ENCODE measurements at places on chromosomes 7 and 10.

DNA sequence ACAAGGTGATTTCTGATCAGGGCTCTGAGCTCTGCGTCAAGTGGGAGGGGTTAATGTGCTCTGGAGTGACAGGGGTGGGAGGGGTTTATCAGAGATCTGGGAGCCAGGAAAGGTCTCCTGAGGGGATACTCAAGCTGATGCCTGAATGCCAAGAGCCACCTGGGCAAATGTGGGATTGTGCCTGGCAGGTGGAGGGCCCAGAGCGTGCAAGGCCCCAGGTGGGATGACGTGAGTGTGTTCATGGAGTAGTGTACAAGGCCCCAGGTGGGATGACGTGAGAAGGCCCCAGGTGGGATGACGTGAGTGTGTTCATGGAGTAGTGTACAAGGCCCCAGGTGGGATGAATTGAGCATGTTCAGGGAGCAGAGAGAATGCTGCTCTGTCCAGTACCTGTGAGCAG is 610.3 kb downstream of the PTPRN2 start:
- no peak for DNase-seq

GRCh38 chr7:155794196-155794595 is 18.1 kb downstream of the SHH start:
- no peak for DNase-seq

DNA sequence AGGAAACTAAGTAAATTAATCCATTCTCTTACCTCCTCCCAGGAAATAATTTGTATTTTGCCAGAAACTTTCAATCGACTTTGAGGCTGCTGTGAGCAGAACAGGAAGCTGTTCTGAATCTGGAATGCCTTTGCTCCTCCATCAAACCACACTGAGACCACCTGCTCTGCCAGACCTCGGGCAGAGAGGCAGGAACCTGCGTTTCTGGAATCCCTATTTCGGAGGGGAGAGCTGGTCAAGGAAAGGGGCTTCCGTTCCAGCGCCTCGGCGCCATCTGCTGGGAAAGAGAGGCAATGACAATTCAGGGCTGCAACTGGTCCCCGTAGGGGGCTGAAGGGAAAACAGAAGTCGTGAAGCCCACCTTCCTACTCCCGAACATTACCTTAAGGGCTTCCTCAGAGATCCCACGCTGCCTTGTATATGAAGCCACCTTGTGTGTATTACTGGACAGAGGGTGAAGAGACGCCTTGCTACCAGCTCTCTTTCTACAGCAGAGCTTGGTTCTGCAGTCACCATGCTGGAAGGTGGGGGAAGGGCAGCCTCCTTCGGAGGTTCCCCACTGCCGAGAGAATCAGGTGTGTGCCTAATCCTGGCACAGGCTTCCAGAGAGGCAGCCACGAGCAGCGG is 31.2 kb downstream of the ZNF467 start:
- peak; percentile 32 for DNase-seq

- no peak for DNase-seq
Measured at GRCh38 chr10:102393411-102394078, 2.0 kb upstream of the NFKB2 start.

DNA sequence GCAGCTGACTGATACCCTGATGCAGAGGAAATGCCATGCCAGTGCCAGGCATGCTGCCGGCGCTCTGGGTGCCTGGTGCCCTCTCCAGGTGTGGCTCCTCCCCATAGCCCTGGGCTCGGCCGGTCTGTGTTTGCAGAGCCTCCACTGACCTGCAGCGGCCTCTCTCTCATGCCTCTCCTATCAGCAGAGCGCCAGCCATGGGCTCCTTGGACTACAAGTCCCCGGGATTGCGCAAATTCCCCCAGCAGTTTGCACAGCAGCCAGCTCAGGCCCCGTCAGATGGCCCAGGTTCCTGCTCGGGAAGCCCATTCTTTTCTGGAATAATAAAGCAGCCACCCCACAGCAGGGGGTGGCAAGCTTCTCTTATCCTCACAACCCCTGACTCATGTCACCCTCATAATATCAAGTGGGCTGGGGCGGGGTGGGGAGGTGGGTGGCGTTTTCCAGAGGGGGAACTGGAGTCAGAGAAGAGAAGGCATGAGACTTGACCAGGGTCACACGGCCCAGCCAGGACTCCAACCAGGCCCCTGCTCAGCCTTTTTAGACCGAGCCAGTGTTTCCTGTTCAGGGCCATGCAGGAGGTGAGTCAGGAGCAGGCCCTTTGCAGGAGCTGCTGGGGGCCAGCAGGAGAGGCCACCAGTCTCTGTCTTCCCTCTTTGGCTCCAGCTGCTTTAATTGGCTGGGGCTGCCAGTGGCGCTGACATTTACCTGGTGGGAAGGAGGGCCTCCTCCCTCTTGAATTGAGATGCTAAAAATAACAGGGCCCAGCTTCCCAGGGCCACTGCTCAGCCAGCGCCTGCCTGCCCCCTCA is 58.6 kb downstream of the ZMIZ1 start:
- peak; percentile 36 for DNase-seq

GRCh38 chr10:17041626-17042520 is 87.7 kb downstream of the CUBN start:
- no peak for DNase-seq

DNA sequence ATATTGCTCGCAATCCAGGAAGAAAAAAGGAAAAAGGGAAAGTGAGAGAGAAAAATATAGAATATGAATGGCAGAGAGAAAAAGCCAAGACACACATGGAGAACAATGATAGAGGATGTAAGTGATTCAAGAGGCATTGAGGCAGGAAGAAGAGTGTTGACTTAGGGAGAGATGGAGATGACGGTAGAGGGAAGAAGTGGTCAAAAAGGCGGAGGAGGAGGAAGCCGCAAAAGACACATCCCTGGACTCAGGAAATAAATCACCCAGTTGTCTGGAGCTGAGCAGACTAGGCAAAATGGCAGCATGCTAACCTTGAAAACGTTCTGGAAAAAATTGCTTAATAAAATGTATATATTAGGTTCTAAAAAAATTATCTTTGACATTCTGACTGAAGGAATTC is 17.7 kb upstream of the GPR37 start:
- DNase-seq, result no peak

DNA sequence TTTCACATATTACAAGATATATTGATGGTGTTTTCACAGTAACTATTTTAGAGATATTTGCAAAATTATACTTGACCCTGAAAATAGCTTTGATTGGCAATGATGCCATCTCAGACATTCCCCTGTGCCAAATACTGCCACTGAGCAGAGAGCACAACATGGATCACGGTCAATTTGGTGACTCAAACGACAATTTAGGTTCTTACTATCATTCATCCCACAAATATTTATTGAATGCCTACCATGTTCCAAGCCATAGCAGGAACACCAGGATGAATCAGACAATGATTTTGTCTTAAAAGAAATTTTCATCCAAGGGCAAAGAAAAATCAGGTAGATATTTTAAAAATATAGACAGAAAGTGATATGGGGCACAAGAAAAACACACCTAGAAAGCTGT is 153.2 kb upstream of the ADO start:
- no peak for DNase-seq

GRCh38 chr7:104857458-104858425 is 156.3 kb upstream of the KMT2E start:
- DNase-seq, result no peak

DNA sequence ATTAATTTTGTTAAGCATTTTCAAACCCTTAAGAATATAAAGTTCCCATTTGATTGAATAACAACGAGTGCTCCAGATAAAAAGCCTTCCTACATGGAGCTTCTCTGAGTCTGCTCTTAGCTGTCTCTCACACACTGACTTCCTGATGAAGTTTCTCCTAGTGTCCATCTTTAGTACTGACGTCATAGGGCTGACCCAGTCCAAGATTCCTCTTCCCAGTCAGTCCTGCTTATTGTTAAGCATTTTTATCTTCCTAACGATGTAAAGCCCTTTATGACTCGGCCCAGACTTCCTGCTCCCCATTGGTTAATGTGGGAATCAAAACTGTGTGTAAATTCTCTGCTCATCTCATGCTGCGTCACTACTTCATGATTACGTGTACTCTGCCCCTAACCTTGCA is 398.8 kb downstream of the TFEC start:
- DNase-seq, result no peak

- no peak for DNase-seq
Measured at GRCh38 chr10:101444058-101444898, 90.3 kb downstream of the BTRC start.

DNA sequence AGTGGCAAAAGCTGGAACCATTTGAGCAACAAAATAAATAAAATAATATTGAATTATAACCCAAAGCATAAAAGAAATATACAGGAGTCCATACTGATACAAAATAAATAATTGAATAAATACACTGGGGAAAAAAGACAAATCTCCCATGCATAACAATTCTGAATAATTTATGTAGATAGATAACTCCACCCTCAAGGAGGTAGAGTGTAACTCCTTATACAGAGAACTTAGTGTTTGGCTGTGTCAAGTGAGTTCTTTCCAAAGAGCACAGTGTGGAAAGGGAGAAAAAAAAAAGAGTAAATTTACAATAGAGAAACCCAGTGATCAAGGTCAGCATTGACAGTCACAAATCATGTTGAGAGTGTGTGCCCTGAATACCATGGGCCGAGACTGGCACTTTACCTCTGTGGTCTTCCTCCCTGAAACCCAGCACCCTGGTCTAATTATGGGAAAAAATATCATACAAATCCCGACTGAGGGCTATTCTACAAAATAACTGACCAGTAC is 5.5 kb downstream of the PIK3AP1 start:
- no peak for DNase-seq

DNA sequence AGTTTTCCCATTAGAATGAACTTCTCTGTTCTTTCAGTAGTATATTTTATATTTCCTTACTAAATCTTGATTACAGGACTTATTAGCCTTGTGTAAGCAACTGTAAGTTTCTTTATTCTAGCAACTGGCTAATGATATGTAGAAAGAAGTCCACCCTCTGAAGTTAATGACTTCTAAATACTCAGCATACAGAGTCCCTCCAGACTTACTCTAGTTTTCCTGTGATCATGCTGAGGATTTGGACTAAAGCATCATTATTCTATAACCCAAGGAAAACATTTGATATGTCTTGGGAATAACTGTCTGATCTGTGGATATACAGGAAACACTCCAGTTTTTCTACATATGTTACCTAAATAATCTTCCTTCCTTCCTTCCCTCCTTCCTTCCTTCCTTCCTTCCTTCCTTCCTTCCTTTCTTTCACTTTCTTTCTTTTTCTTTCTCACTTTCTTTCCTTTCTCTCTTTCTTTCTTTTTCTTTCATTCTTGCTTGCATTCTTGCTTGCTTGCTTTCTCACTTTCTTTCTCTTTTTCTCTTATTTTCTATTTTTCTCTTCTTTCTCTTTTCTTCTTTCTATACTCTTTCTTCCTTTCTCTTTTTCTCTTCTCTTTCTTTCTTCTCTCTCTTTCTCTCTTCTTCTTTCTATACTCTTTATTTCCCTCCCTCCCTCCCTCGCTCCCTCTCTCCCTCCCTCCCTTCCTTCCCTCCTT is 297.6 kb upstream of the MTPN start:
- no peak for DNase-seq

DNA sequence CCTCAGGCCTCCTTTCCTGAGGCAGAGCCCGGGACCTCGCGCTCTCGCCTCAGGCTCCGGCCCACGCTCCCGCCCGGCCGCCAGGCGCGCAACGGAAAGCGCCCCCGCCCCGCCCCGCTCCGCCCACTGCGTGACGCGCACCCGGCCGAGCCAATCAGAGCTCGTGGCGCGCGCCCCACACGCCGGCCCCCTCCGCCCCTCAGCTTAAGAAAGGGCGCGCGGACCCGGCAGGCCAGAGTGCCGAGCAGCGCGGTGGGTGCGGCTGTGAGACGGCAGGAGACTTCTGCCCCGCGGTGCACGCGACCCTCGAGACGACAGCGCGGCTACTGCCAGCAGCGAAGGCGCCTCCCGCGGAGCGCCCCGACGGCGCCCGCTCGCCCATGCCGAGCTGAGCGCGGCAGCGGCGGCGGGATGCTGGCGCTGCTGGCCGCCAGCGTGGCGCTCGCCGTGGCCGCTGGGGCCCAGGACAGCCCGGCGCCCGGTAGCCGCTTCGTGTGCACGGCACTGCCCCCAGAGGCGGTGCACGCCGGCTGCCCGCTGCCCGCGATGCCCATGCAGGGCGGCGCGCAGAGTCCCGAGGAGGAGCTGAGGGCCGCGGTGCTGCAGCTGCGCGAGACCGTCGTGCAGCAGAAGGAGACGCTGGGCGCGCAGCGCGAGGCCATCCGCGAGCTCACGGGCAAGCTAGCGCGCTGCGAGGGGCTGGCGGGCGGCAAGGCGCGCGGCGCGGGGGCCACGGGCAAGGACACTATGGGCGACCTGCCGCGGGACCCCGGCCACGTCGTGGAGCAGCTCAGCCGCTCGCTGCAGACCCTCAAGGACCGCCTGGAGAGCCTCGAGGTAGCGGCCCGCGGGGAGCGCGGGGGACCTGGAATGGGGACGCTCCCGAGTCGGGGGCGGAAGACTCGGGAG is at the start of gene NPTX2:
NPTX2 (plus strand) TSS at position 235 of the 909 bp plus-strand sequence; CDS start at position 412, 177 bp downstream.
- no peak for DNase-seq

GRCh38 chr10:2284071-2284470 is 546.7 kb upstream of the ADARB2 start:
- no peak for DNase-seq

- no peak for DNase-seq
Measured at GRCh38 chr10:104032144-104032775, 53.4 kb downstream of the COL17A1 start.

GRCh38 chr7:80095545-80095944 is 39.1 kb upstream of the GNAI1 start:
- no peak for DNase-seq

- DNase-seq, result no peak
Measured at GRCh38 chr7:116258734-116259133, 48.4 kb downstream of the TES start.

DNA sequence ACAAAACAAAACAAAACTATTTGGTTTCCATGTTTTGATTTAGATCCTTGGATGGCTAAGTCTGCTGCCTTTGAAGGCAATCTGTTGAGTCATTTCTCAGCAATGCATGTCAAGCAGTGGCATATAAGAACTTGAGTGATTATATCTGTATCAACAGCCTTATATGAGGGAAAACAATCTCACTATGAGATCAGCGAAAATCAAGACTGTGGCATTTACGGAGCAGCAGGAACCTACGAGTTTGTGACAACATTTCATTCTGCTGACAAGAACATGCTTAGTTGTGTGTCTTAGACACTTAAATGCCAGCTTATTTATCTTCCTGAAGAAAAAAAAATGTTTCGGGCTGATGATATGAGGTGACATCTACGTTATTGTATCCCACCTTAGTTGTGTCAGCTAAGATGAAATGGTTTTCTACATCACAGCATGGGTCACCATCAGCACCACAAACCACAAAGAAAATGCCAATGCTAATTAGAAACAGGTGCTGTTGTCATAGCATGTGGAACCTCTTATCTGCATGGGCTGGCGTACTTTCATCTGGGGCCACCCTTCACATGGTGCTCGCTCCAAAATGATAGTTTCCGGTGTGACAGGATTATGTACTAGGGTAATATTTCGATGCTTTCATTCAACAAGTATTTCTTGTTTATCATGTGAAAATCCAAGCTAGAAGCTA is 1085.5 kb downstream of the SORCS1 start:
- no peak for DNase-seq

GRCh38 chr10:58830697-58831096 is 318.0 kb downstream of the BICC1 start:
- no peak for DNase-seq

- no peak for DNase-seq
Measured at GRCh38 chr10:63711361-63711760, 190.2 kb downstream of the REEP3 start.

- DNase-seq, result no peak
Measured at GRCh38 chr10:29451946-29452345, 163.1 kb downstream of the LYZL1 start.

- no peak for DNase-seq
Measured at GRCh38 chr7:16744518-16745250, 8.9 kb upstream of the TSPAN13 start.

Data from bone marrow (tissue), 2 donors.